ENCODE measurements at places on chromosomes 3 and 15. TPM values are rescaled to one million over a fixed set of nuclear protein-coding genes. Genes with fewer than 3 reads are reported as not detected.
A peak's percentile ranks its signal among the peaks of the same experiment; 100 is the strongest.

The GRAMD2A gene
- total RNA-seq = not detected

GRCh38 chr3:89560568-89560967, 453.1 kb downstream of the EPHA3 start:
- H3K27ac ChIP-seq = no peak overlapping the region
- no peaks in the 10 kb centered on the region for H3K4me1 ChIP-seq
- H3K27me3 ChIP-seq = no peaks in the 10 kb centered on the region
- no peaks in the 10 kb centered on the region for H3K36me3 ChIP-seq
- H3K4me3 ChIP-seq = no peak overlapping the region

The MORC1 gene
- not detected for total RNA-seq

DNA sequence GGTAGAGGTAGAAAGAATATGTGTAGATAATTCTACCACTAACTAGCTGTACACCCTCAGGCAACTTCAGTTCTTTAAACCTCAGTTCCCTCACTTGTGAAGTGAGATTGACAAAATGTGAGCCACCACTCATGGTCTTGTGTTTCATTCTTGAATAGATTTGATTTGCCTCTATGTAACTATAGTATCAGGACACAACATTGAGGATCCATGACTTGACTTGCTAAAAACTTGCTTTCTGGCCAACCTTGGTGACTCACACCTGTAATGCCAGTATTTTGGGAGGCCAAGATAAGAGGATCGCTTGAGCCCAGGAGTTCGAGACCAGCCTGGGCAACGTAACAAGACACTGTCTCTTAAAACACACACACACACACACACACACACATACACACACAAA, 115.8 kb upstream of the FLNB start:
- H3K4me1 ChIP-seq = peaks cover 32% of the 10 kb centered on the region
- no peak for DNase-seq
- peaks cover 7% of the 10 kb centered on the region for H3K36me3 ChIP-seq
- no peaks in the 10 kb centered on the region for H3K27me3 ChIP-seq
- H3K27ac ChIP-seq = peak overlapping the region; percentile 14

- no peaks in the 10 kb centered on the region for H3K27me3 ChIP-seq
- H3K27ac ChIP-seq = no peak overlapping the region
- H3K36me3 ChIP-seq = no peaks in the 10 kb centered on the region
- peaks cover 8% of the 10 kb centered on the region for H3K4me1 ChIP-seq
- DNase-seq = no peak
- no peak overlapping the region for H3K4me3 ChIP-seq
Observed at GRCh38 chr3:178146406-178146831, 389.8 kb upstream of the KCNMB2 start.

- peak; percentile 98 for DNase-seq
- H3K27ac ChIP-seq = peak overlapping the region; percentile 70
- H3K27me3 ChIP-seq = peaks cover 47% of the 10 kb centered on the region
Observed at GRCh38 chr15:74127255-74127953, 3.0 kb upstream of the ISLR2 start.

GRCh38 chr3:124298301-124298700, 306.4 kb upstream of the ROPN1 start:
- peaks cover 7% of the 10 kb centered on the region for H3K27me3 ChIP-seq
- no peaks in the 10 kb centered on the region for H3K36me3 ChIP-seq
- H3K27ac ChIP-seq = no peak overlapping the region
- no peak for DNase-seq

GRCh38 chr3:54279005-54279583, 156.7 kb downstream of the CACNA2D3 start:
- no peaks in the 10 kb centered on the region for H3K27me3 ChIP-seq
- H3K27ac ChIP-seq = no peak overlapping the region
- no peak overlapping the region for H3K4me3 ChIP-seq
- no peaks in the 10 kb centered on the region for H3K4me1 ChIP-seq

DNA sequence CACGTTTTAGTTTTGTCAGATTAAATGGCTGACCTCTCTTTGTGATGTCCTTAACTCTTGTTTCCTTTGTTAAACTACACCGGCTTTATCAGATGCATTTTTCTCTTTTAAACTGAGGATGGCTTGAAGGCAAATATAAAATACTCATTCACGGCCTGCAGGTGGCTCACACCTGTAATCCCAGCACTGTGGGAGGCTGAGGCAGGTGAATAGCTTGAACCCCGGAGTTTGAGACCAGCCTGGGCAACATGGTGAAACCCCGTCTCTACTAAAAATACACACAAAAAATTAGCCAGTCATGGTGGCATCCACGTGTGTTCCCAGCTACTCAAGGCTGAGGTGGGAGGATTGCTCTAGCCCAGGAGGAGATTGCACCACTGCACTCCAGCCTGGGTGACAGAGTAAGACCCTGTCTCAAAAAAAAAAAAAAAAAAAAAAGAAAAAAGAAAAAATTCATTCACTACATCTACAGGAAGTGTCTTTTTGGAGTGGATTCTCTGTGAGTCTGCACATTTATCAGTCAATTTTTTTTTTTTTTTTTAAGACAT, 34.7 kb upstream of the SACM1L start:
- H3K27me3 ChIP-seq = no peaks in the 10 kb centered on the region
- peaks cover 4% of the 10 kb centered on the region for H3K36me3 ChIP-seq
- DNase-seq = no peak
- H3K4me3 ChIP-seq = no peak overlapping the region
- H3K27ac ChIP-seq = peak overlapping the region; percentile 66

DNA sequence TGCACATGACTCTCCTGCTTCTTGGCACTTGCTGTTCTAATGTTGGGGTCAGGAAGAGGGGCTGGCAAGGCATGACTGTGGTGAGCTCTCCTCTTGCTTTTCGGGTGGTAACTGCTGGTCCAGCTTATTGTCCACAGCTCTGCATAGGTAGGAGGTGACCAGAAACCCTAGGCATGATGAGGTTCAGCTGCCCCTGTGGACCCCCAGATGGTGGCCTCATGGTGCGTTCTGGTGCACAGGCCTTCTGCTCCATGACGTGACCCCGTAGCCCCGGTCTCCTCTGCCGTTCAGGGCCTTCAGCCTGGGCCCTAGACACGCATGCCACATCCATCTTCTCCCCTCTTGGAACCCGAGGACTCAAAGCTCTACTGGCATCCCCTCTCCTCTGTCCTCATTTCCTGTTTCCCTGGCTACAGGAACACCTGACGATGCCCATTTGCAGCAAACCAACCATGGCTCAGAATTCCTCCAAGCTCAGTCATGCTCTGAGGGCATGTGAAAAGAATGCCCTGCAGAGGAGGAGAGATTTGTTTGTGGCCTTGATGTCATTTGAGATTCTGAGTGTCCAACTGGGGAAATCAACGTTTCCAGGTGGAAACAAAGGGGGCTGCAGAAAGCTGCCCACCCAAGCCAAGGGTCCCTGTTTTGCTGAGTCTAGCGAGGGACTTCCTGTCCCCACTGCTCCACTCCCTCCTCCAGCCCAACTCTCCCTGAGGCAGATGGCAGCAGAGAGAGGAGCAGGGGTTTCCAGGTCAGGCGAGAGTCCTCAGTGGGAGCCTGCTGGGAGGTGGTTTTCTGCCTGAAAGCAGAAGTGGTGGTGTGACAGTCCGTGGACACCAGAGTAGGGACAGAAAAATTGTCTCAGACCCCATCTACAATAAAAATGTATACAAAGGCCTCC, 198.7 kb upstream of the LYSMD4 start:
- no peaks in the 10 kb centered on the region for H3K36me3 ChIP-seq
- H3K27me3 ChIP-seq = peaks cover 17% of the 10 kb centered on the region
- no peak overlapping the region for H3K27ac ChIP-seq
- H3K4me1 ChIP-seq = peaks cover 4% of the 10 kb centered on the region
- H3K4me3 ChIP-seq = no peak overlapping the region
- peak; percentile 73 for DNase-seq

Measured in osteocyte (in vitro differentiated cells).